ENCODE measurements at places on chromosomes 7 and 10.

DNA sequence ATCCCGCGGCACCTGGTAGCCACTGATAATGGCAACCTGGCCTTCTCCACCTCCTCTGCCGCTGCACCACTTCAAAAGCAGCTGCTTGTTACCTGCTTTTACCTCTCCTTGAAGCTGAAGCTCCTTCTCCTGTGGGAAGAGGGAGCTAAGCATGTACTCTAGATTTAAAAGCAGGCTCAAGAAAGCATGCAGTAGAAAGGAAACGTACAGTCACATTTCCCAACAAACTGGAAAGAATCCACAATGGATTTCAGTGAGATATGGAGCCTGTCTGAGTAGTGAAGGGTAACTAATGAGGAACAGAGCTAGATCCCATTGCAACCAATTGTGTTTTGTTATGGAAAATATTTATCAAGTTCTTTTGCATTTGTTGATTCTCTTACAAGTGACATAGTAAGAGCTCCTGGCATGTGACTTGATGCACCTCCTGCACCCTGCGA is 457.4 kb upstream of the GALNT17 start:
- no peak for DNase-seq

GRCh38 chr10:43689618-43689954 is 40.9 kb upstream of the ZNF32 start:
- DNase-seq = no peak

- no peak for DNase-seq
Observed at GRCh38 chr10:85926986-85927385, 439.6 kb downstream of the GRID1 start.

DNA sequence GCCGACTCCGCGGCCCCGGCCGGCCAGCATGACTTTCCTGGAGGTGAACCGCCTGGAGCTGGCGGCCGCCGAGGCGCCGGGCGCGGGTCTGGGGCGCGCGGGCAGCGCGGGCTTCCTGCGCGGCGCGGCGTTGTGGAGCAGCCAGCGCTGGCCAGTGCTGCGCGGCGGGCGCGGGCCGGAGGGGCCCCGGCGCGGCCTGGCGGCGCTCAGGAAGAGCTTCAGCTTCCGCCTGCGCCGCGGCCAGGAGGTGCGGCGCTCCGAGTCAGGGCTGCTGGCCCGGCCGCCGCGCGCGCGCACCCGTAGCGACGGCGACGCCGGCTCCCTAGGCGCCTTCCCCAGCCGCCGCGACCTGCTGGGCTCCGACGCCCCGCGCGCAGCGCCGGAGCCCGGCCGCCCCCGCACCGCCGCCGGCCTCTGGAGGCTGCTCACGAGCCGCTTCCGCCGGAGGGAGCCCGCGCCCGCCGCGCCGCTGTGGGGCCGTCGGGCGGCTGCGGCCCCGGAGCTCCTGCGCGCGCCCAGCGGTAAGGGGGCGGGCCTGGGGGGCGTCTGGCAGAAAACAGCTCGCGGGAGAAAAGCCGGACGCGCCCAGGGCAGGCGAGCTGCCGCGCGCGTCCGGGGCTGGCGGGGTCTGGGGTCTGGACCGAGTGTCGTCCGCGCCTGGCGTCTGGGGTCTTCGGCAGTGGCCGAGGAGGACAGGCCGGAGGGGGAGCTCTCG is 29.0 kb downstream of the AGAP3 start:
- DNase-seq = peak; percentile 22

DNA sequence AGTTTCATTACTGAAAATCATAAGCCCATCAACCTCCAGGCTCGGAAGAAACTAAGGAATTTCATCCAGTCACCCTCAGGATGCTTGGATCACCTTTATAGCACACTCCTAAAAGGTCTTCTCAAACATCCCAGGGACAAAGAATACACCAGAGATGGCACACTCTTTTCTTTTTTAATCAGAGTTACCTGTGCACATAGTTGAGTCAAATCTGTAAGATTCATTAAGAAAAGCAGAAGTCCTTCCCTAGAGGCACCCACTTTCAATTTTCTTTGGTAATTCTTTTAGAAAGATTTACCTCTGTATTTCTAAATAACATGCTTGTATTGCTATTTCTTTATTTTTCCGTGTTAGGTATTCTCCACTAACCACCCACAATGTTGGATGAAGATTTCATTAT is 50.6 kb upstream of the IL6 start:
- no peak for DNase-seq

GRCh38 chr10:3639546-3639945 is 145.5 kb downstream of the KLF6 start:
- no peak for DNase-seq

DNA sequence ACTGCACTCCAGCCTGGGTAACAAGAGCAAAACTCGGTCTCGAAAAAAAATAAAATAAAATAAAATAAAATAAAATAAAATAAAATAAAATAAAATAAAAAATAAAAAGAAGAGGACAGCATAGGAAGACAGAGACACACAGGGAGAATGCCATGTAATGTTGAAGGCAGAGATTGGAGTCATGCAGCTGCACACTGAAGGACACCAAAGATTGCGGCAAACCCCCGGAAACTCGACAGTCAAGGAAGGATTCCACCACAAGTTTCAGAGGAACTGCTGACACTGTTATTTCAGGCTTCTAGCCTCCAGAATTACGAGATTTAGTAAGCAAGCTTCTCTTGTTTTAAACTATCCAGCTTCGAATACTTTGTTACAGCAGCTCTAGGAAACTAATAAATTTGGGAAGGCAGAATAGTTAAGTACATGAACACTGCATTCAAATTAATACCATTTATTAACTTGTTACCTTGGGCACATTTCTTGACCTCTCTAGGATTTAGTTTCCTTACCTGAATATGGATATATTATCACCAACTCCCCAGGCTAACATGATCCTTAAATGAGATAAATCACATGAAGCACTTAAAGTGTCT is 9.5 kb downstream of the CPED1 start:
- no peak for DNase-seq

GRCh38 chr10:12981570-12981969 is 19.9 kb downstream of the CCDC3 start:
- DNase-seq = no peak

GRCh38 chr7:158657189-158657746 is 47.3 kb downstream of the NCAPG2 start:
- DNase-seq = no peak

DNA sequence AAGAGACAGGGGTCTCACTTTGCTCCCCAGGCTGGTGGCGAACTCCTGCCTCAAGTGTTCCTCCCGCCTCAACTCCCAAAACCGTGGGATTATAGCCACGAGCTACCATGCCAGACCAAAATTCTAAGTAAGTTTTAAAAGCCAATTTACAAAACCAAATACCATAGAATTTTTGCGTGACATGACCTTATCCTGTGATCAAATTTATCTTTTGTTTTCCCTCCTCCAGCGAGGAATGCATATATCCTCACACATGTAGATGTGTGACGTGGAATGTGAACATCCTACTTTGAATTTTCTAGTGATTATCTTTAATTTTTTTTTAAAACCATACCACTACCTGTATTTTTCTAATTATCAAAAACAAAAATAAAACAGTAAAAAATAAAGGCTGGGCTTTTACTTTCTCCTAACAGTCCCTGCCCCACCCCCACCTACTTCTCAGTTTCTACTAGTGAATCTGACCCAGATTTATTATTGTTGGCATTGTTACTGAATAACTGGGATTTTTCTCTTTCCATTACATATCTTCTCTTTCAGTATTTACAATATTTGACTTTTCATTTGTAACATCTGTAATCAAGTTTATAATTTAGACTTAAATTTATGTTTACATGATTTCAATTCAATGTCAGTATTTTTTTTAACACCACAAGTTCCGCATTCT is 26.0 kb downstream of the CYTH3 start:
- DNase-seq = no peak

- no peak for DNase-seq
Observed at GRCh38 chr10:83153714-83154113, 985.6 kb upstream of the GHITM start.

- no peak for DNase-seq
Observed at GRCh38 chr7:44930921-44931320, 45.6 kb upstream of the PURB start.

DNA sequence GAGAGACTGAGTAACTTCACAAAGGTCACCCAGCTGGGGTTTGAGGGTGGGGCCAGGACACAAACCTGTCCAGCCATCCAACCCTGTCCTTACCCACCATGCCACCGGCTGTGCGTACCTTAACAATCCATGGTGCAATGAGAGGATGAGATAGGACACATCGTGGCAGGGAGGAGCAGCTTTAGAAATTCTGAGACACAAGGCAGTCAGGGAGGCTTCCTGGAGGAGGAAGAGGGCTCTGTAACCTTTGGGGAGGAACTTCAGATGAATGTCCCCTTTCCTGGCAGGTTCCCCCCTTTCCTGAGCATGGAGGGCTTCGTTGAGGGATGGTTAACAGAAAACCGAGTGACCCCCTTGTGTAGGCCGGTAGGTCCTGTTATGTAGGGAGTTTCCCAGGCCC is 35.6 kb upstream of the SLC29A3 start:
- DNase-seq = no peak

DNA sequence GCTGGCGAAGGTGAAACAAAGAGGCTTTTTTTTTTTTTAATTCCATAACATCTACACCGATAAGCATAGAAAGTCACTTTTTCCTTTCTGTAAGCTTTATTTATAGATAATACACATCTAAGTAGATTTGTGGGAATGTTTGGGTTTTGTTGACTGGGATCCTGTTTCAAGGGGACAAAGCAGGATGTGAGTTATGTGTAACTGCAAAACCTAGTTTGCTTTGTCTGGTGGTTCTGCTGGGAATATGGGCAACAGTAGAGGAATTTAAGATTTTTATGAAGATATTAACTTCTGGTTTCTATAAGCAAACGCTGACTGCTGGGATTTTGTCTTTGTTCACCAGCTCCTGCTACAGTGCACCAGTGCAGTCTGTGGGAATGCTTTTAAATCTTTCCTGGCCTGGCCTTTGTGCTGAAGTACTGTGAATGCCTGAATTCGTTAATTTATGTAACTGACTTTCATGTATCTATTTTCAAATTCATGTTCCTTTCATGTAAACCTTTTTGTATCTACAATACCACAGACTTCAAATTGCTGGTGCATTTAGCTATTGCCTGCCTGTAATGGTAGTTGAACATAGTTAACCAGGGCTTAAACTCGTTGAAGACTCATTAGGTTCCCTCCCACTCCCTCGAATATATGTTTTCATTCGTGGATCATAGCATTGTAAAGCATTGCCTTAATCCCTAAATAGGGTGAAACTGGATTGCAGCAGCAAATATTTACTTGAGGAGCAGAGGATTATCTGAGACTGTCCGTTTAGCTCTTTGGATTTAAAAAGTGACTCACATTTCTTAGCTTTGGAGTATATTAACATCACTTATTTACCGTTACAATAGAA is 1.5 kb downstream of the KLHL7 start:
- DNase-seq = no peak

DNA sequence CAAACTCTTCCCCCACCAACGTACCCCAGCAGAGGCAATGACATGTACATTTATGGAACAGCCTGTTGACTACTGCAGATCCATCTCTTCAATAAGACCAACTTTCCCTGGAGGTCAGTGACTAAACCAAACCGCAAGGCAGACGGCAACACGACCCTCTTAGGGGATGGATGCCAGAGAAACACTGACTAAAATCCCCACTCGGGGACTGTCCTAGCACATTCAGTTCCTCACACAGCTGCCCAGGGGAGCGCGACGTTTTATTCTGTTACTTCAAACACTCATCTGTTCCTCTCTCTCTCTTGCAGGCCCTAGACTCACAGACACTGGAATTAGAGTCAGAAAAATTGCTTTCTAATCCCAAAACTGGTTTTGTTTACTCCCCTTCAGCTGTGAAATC is 146.5 kb upstream of the PRSS1 start:
- no peak for DNase-seq

GRCh38 chr7:73830681-73831583 is at the start of gene CLDN4:
TSS of gene CLDN4 (plus strand) at chr7:73830996. CDS start at chr7:73831202, 206 bp downstream.
- DNase-seq = no peak

DNA sequence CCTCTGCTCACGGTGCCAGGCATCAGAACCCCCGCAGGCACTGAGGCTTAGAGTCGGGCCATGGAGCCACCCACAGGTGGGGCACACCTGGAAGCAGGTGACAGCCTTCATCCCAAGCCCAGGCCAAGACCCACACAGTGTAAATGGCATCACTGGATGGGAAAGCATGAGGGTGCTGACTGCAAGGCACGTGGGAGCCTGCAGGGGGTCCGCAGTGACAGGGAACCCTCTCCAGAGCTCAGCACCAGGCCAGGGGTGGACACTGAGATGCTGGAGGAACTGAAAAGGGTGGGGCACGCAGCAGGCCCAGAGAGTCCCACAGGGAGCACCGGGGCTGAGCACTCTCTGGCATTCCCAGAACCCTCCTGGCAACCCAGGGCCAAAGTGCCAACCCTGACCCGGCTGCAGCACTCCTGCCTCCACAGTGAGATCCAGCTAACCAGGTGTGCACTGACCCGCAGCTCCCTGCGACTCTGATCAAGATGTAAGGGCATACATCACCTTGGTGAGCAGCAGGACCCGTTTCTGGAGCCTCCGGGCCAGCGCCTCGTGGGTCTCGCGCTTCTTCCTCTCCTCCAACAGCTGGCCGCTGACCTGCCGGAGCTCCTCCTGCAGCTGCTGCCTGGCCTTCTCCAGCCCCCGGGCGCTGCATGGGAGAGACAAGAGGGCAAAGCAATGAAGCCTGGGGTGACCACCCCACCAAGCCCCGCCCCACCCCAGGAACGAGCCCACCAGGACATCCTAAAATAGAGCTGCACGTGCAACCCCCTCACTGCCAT is 163.9 kb downstream of the MAD1L1 start:
- DNase-seq = no peak

- DNase-seq = no peak
Observed at GRCh38 chr7:42315103-42315502, 78.1 kb upstream of the GLI3 start.

- DNase-seq = no peak
Observed at GRCh38 chr10:103727991-103728689, 127.2 kb downstream of the SH3PXD2A start.

- DNase-seq = no peak
Observed at GRCh38 chr7:134246761-134247160, 70.0 kb downstream of the SLC35B4 start.

- no peak for DNase-seq
Observed at GRCh38 chr7:11239316-11239715, 265.6 kb downstream of the PHF14 start.

GRCh38 chr10:110978204-110978603 is 58.8 kb downstream of the SHOC2 start:
- no peak for DNase-seq

- DNase-seq = no peak
Observed at GRCh38 chr7:79241288-79242060, 212.0 kb downstream of the MAGI2 start.
